ENCODE measurements at places on chromosomes 5 and 9. TPM values are rescaled to one million over a fixed set of nuclear protein-coding genes. Genes with fewer than 3 reads are reported as not detected.

The C9 gene
- 0.21 TPM for total RNA-seq

The PCDHGA9 gene
- 2.3 TPM for total RNA-seq

DNA sequence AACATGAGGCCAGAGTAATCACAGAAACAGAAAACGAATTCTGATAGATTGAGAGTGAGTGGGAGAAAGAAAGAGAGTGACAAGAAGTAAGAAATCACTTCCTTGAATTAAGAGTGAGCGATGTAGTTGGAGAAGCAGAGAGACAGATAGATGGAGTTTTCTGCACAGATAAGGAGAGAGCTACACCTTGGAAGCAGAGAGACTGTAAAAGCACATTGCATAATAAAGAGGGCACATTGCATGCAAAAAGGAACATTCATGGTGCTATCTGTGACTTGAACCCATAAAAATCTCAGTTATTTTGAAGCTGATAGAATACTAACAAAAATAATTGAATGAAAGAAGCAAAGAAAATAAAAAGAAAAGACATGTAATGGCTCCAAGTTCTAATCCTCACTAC is 943.8 kb downstream of the NR2F1-AS1 start:
- no peaks in the 10 kb centered on the region for H3K27me3 ChIP-seq
- no peak overlapping the region for H3K4me3 ChIP-seq
- DNase-seq: no peak
- peaks cover 37% of the 10 kb centered on the region for H3K4me1 ChIP-seq
- peak overlapping the region; percentile 79 for H3K27ac ChIP-seq

DNA sequence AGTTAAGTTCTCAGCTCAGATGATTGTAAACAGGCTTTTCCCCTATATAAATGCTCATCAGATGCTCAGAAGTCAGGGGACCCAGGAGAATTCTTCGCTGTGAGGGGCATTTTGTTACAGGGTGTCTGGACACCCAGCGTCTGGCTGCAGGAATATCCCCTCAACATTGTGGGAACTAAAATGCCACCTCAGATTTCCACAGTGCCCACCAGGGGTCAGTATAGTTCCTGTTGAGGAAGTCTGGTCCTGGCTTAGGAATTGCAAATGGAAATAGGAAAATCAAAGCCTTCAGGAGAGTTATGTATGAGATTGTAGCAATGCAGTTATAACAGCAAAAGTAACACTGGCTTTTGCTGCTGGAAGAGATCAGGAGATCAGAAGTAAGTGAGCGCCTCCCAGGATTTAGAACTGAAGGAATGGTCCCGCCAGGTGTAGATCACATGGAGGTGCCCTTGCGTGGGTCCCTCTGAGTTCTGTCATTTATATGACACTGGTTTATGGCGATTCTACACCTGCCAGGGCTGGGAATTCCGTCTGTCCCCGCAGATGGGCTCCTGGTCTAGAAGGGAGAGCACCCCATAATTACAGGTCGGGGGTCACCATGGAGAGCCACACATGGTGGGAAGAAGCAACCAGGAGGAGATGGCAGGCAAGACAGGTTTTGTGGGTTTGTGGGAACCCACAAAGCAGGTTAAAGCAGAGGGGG is 47.1 kb upstream of the CTSL start:
- H3K27me3 ChIP-seq: no peaks in the 10 kb centered on the region
- peaks cover 6% of the 10 kb centered on the region for H3K4me1 ChIP-seq

DNA sequence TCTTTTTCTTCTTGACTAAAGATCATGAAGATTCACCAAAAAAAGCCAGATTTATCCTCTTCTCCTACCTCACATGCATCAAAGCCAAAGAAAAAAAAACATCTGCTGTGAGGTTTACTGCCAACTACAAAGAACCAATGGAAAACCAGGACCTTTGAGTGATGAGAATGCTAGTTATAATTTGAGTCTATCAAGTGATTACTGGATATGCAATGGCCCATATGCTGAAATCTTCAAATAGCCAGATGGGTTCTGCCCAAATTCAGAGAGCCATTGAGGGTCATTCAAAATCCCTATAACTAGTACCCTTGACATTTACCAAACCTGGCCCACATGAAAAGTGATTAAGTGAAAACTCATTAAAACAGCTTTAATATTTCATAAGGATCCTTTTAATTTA is 78.4 kb upstream of the ACO1 start:
- H3K36me3 ChIP-seq: peaks cover 22% of the 10 kb centered on the region
- H3K27me3 ChIP-seq: peaks cover 3% of the 10 kb centered on the region

DNA sequence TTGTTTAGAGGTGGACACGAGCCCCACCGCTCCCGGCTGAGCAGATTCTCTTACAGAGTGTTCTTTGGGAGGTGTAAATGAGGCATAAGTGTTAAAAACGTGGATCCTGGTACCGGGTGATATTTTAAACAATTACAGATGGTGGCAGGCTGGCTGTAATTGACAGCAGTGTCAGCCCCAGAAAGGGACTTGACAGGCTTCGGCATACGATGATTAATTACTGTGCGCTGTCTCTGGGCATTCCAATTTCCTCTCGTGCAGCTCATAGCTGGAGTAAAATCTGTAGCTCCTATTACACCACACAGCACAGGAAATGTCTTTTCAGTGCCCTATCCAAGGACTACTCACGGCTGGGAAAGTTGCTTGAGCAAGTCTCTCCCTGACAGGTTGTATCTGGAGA is 305.4 kb upstream of the IRX2 start:
- DNase-seq: no peak
- H3K36me3 ChIP-seq: peaks cover 3% of the 10 kb centered on the region
- H3K4me1 ChIP-seq: peaks cover 22% of the 10 kb centered on the region
- no peak overlapping the region for H3K4me3 ChIP-seq
- no peak overlapping the region for H3K27ac ChIP-seq
- 0 out of 2 replicates have a peak, but pooled peaks cover 3% of the 10 kb centered on the region for H3K27me3 ChIP-seq

DNA sequence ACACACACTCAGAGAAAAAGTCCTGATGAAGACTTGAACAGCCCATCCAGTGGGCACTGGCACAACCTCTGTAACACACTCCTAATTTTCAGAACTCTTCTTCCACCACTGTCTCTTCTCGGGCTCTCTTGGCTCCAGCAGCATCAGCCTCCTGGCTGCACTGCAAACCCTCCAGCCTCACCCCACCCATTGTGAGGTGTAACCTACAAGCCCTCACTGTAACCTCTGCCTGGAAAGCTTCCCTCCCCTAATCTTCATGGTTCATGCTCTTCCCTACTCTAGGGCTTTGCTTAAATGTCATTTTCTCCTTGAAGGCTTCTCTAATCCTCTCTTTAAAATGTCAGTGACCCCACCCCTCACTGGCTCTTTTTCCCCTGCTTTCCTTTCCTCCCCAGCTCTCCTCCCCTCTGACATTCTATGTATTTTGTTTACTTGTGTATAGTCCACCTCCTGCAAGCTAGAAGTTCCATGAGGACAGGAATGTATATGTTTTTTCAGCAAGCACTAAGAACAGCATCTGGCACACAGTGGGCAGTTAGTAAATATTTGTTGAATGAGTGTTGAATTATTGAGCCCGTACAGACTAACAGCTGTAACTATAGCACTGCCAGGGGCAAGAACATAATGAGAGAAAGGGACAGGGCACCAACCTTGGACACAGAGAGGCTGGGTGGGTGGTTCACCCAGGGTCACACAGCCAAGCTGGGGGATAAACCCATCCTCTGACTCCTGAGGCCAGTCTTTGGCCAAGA is 76.4 kb downstream of the ESM1 start:
- no peaks in the 10 kb centered on the region for H3K27me3 ChIP-seq
- no peaks in the 10 kb centered on the region for H3K36me3 ChIP-seq
- H3K4me3 ChIP-seq: no peak overlapping the region
- peaks cover 3% of the 10 kb centered on the region for H3K4me1 ChIP-seq
- H3K27ac ChIP-seq: no peak overlapping the region
